ENCODE measurements at places on chromosomes 3 and 15.
A peak's percentile ranks its signal among the peaks of the same experiment; 100 is the strongest.

- peak; percentile 13 for DNase-seq
Measured at GRCh38 chr3:36677331-36678007, 86.9 kb downstream of the DCLK3 start.

DNA sequence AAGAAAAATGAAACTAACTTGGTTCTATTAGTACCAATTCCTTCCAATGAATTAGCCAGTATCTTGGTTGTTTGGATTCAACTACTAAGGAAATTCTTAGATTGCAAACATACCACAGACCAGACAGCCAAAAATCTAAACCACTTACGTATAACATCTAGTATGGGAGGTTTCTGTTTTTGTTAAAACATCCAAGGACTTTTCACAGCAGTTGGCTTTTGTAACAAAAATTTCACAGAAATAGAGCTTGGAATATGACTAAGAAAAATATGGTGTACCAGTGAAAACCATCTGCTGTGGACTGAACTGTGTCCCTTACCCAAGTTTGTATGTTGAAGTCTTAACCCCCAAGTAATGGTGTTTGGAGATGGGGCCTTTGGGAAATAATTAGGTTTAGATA lies 199.2 kb downstream of the OTOL1 start:
- DNase-seq: no peak

DNA sequence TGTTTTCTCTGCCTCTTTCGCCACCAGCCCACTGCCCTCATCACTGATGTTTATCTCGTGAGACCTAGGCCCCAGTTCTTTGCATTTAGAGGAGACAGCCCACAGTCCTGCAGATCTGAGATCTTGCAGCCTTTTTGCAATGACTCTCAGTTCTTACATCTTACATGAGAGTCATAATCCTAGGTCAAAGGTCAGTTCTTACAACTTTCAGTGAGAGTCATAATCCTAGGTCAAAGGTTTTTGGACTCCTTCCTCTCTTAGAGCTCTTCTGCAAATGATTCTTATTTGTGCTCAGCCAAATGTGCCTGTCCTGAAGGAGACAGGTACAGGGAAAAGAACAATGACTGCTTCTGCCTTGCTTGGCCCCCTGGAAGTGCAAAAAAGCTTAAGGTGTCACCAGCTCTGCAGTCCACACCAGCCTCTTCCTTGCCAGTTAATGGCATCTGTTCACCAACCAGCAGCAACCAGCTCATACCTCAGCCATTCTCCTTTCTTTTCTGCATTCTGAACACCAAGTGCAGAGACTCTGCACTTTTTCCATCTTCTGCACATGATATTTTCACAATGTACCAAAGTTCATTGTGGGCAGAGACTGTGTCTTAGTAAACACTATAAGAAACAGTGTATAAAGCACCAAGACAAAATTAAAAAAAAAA lies 67.1 kb downstream of the ABHD5 start:
- DNase-seq: no peak

- DNase-seq: peak; percentile 95
Measured at GRCh38 chr3:15268033-15268631, 62.1 kb downstream of the CAPN7 start.
